ENCODE measurements at places on chromosomes 11 and 22. TPM values are rescaled to one million over a fixed set of nuclear protein-coding genes. Genes with fewer than 3 reads are reported as not detected.
A peak's percentile ranks its signal among the peaks of the same experiment; 100 is the strongest.

- DNase-seq, result no peak
Measured at GRCh38 chr11:19777039-19777376, 64.4 kb downstream of the NAV2 start.

ZBTB16 gene
- total RNA-seq, result 85.4 TPM

GRCh38 chr11:8886322-8886721 is 24.7 kb upstream of the AKIP1 start:
- DNase-seq, result no peak

TRIM6 gene
- 2.1 TPM for total RNA-seq

SMC1B gene
- not detected for total RNA-seq

DNA sequence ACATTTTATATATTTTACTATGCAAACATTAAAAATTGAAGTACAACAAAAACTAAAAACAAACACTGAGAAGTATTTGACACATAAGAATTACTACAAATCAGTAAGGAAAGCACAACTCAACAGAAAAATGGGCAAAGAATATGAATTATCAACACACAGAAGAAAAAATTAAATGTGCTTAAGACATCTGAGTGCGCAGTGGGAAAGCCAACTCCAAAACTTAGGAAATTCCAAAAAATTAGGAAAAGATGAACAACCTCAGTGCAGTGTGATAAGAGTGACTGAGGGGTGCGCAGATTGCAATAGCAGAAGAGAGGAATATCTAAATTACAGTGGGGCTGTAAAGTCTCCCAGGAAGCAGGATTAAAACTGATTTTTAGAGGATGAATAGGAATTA is 1.9 kb upstream of the TMEM41B start:
- no peak for DNase-seq

KIRREL3 gene
- 0.66 TPM for total RNA-seq

- no peak for DNase-seq
Measured at GRCh38 chr11:11505190-11505589, 116.6 kb downstream of the GALNT18 start.

GRCh38 chr11:35398881-35399280 is 20.5 kb downstream of the SLC1A2 start:
- no peak for DNase-seq

- peak; percentile 67 for DNase-seq
Measured at GRCh38 chr22:29344137-29344536, 28.6 kb upstream of the RASL10A start.

DNA sequence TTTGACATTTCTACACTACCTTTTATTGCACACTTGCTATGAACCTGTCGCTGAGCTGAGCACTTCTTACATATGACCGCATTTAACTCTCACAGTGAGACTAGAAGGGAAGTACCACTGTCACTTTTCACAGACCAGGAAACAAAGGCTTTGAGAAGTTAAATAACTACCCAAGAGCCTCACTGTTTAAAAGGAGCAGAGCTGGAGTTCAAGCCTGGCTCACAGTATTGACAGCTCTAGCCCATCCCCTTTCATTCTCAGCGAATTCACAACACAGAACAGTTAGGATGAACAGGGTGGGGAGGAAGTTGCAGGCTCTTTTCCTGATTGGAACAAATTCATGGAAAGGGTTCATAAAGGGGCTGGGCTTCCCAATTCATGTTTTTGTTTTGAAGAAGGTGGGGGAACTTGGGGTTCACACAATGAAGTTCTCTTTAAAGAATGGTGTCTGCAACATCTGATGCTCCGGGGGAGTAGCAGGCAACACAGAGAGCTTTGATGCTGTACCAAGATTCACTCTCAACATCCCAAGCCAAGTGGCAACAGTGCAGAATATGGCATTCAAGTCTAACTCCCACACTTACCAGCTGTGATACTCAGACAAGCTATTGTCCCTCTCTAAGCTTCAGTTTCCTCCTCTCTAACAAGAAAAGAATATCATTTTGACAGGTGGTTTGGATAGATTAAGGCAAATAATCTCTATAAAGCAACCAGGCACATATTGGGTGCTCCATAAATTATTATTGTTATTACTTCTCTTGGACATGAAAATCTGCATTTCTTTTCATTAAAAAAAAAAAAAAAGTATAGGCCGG is 17.2 kb downstream of the SCGB1A1 start:
- DNase-seq, result no peak

DNA sequence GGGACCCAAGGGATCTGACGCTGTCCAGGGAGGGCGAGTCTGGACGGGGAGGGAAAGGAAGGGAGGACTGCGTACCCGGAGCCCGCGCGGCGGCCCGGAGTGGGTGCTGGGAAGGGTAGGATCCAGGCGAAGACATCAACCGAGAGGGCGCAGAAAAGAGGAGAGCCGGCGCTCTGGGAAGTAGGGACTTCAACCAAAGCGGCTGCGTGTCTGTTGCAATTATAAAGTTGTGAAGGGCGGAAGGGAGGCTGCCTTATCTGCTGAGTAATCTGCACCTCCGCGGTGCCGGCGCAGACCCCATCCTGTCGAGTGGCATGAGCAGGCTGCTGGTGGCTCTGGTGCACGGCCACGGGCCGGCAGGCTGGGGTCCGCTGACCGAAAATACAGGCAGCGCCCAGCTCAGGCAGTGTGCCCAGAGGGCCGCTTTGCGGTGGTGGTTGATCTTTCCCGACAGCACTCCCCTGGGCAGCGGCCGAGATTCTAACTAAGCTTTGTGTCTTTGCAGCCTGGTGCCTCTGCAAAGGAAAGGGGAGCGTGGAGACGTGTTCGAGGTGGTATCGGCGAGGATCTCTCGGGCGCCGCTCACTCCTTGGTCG is 978 bp downstream of the C11orf87 start:
- DNase-seq, result no peak

MRGPRE gene
- 0.29 TPM for total RNA-seq

DNA sequence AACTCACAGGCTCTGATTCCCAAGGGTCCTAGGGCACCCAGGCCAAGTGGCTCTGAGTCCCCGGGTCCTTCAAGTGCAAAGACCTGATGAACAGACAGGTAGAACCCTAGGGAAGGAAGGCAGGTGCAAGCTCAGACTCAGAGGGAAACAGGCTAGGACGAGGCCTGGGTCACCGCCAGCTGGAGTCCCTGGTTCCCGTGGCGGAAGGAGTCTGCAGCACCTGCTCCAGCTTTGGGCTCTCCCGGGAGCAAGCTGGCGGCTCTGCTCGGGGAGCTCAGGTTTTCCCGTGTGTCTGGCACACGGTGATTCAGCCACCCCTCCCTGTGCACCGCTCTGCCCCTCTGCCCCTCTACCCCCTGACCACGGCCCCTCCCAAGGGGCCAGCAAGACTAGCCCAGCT is 59.8 kb downstream of the WNT7B start:
- DNase-seq, result no peak

NXPE2 gene
- total RNA-seq, result not detected

EIF3D gene
- total RNA-seq, result 125 TPM

DNA sequence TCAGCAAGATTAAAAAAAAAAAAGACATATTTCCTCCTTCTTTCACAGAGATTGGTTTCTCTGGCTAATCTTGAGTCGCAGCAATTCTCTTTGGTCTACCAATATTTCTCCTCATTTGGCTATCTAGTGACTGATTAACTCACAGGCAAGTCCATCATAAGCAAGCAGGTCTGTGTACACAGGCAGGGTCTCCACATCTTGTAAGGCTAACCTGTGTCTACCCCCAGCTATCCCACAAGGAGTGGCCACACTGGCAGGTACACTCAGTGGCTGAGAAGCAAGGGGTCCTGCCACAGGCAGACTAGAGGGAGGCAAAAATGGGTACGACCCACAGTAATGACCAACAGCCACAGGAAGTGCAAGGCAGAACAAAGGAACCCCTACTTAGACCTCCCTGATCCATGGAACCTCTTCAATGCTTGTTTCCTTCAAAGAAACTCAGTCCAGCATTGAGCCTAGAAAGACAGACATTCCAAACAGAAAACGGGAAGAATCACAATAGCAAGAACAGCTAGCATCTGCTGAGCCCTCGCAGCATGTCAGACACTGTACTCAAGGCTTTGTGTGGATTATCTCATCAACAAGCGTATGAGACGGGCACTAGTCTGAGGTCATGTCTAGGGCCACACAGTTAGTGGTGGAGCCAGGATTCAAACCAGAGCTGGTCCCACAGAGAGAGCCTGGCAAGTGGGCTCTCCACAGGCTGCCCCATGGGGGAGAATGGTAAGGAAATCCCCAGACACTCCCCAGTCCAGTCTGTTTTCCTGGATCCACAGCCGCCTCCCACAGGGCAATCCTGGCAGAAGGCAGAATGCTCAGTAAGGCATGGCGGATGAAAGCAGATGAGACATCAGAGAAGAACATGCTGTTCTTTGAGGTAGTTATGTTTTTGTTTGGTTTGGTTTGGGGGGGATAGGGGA is 34.3 kb downstream of the PLEKHA7 start:
- DNase-seq, result no peak

DNA sequence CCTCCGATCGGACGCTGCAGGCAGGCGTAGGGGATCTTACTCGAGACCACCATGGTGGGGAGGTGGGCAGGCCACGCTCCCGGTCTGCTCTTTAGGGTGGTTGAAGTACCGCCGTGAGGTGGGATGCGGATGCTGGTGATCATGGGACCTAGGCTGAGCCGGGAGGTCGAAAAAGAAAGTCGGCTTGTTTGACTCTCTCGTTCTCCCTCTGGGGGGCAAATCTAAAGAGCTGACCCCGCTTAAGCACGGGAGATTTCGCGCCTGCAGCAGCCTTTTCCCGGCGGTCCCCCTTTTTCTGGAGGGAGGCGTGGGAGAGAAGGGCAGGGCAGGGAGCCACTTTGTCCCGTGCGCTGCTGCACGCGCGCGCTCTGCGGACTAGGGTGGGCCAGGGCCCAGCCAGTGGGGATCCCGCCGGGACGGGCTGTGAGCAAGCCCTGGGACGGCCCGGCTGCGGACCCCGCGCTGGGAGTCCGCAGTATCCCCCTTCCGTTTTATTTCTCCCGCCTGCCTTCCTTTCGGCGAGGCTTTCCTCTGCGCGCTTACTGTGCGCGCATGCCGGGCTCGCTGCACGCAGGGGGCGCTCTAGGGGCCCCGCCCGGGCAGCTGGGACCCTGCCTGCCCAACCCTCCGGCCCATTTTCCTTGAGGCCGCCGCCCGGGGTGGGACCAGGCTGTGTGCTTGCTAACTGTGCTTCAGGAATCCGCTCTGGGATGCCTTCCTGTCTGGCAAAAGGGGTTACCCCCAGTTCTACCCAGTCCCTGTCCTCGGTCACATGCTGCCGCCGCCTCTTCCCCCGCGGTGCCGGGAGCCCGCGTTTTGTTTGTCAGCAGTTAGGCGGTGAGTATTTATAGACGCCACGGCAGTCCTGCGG is 81.0 kb downstream of the PRR5L start:
- DNase-seq, result peak; percentile 46

GRCh38 chr11:31005202-31005601 is 364.3 kb downstream of the DCDC1 start:
- DNase-seq, result no peak

- no peak for DNase-seq
Measured at GRCh38 chr11:128180441-128181087, 406.8 kb downstream of the ETS1 start.

GRCh38 chr11:16981651-16982194 is 32.5 kb downstream of the PLEKHA7 start:
- peak; percentile 71 for DNase-seq

TRIM48 gene
- not detected for total RNA-seq

GRCh38 chr11:71933141-71933933 is 4.5 kb downstream of the RNF121 start:
- DNase-seq, result no peak

GRCh38 chr11:102849311-102849710 is 5.9 kb upstream of the MMP3 start:
- no peak for DNase-seq

DNA sequence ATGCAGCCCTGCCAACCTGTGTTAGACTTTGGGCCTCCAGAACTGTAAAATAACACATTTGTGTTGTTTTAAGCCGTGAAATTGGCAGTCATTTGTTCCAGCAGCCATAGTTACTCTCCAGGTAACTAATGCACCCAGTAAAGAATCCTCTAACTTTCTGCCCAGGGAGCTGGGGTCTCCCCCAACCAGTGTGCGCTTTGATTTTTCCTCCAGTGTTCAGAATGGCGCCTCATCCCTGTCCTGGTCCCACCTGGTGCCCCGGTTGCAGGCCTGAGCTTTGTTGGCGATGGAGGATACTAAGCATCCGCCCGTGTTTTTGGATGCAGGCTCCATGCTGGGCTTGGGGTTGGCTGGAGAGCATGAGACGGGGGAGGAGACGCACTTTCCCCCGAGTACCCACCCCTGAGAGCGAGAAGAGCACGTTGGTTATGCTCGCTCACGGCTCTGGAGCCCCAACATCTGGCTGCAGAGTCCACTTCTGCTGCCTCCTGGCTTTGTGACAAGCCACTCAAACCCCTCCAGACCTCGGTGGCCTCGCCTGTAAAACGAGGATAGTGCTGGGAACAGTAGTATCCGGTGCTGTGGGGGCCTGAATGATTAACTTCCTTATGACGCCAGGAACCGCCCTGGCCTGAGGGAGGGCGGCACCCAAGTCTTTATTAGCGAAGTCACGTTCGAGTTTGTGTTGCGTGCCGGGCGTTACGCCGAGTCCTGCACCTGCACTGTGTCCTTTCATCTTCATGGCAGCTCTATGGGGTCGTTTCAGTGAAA is 25.8 kb downstream of the MRGPRD start:
- DNase-seq, result peak; percentile 16

- DNase-seq, result no peak
Measured at GRCh38 chr22:34975721-34976120, 90.2 kb upstream of the ISX start.

DNA sequence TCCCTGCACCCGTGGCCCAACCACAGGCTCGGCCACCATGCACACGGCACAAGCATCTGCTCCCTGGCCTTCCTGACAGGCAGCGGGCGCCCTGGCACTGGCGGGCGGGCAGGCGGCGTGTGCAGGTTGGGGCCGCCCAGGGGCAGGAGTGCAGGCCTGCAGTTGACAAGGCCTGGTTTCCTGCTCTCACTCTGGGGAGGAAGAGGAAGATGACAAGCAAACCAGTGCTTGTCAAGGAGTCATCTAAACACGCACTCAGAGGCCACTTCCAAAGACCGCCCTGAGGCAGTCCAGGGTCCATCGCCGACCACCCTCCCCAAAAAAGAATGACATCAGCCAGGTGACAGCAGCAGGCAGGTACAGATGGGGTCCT is 65.3 kb upstream of the LINC01488 start:
- no peak for DNase-seq

Data from mucosa of gallbladder (tissue), 1 donor.